ENCODE measurements at places on chromosomes 1 and 21.

GRCh38 chr1:179340918-179341317, 24.9 kb upstream of the AXDND1 start:
- DNase-seq, result no peak

DNA sequence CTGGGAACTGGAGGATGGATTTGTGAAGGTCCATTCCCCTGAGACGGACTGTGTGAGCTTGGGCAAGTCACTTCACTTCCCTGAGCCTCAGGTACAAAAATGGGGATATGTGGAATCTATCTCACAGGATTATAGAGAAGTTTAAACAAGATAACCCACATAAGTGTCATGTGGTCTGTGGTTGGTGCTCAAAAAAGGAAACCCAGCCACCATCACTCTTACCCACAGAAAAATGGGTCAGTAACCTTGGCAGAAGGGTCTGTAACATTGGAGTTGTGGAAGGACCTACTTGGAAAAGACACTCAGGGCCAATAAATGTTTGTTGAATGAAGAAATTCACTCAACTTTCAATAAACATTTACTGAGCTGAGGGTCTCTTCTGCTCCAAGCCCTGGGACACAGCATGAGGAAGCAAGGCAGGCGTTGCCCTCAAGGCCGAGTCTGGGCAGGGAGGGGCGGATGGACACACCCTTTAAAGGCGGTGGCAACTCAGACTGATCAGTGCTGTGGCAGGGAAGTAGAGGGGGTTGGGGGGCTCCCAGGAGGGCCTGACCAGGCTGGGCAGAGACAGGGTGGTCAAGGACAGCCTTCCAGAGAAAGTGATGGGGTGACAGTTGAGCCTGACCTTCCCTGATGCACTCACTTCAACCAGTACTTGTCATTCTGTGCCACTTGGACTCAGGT, 66.7 kb upstream of the ACOT11 start:
- DNase-seq, result no peak

- DNase-seq, result no peak
Observed at GRCh38 chr1:73162564-73162963, 880.2 kb upstream of the NEGR1 start.

GRCh38 chr1:33007190-33008050, 29.3 kb downstream of the AK2 start:
- no peak for DNase-seq

DNA sequence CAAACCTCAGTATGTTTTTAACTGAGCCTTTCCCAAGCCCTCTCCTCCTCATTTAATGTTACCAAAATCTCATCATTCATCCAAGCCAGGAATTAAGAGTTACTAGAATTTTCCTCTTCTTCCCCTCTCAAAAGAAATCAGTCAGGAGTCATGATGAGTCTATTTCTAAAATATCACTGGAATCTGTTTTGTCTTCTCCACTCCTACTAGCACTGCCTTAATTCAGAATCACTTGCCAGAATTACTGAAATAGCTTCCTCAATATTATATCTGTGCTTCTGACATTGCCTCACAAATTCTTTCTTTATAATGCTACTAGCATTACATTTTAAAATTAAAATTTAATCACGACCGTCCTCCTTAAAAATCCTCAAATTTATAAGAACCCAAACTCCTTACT, 106.1 kb downstream of the PTGER3 start:
- DNase-seq, result no peak

DNA sequence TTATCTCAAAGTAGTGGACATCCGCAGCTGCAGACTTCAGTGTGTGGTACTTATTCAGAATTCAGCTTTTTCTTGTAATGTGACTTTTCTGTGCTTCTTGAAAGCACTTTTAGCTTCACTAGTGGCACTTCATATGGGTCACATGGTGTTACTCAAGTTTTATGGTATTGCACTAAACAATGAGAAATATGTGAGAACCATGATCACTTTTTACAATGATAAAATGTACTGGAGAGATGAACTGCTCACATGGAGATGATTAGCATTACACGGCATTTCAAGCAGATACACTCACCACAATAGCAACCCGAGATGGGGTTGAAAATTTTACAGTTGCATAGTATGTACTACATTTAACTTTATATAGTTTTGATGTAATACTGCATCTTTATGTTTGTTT, 40.1 kb upstream of the GPR52 start:
- DNase-seq, result no peak

- no peak for DNase-seq
Observed at GRCh38 chr1:59108481-59109317, 188.2 kb upstream of the FGGY start.

DNA sequence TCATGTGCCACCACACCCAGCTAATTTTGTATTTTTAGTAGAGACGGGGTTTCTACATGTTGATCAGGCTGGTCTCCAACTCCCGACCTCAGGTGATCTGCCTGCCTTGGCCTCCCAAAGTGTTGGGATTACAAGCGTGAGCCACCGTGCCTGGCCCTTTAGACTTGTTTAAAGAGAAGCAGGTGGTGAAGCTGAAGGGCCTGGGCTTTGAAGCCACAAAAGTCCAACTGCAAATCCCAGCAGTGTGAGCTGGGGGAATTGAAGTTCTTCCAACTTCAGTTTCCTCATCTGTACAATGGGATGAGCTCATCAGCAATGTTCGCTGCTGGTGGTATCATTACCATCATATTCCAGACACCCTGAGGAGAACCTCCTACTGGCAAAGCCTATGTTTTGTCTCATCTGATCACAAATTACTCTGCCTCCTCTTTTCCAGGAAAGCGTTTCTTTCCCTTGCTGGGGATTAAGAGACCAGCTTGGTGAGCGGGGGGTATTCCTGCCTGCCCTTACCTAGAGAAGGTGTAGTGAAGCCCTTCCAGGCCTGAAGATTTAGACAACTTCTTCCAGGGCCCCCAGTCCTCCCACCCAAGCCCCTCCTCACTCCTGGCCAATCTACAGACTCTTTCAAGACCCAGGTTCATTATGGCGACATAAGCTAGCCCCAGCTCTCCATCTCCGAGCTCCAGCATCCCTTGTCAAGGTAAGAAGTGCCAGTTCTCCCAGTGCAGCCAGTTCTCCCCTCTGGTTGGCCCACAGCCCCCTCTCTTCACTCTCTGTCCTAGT, 2.4 kb upstream of the SHISA4 start:
- no peak for DNase-seq

- no peak for DNase-seq
Observed at GRCh38 chr1:156157506-156157905, 4.1 kb downstream of the SEMA4A start.

GRCh38 chr1:185433667-185434066, 116.6 kb upstream of the IVNS1ABP start:
- no peak for DNase-seq

DNA sequence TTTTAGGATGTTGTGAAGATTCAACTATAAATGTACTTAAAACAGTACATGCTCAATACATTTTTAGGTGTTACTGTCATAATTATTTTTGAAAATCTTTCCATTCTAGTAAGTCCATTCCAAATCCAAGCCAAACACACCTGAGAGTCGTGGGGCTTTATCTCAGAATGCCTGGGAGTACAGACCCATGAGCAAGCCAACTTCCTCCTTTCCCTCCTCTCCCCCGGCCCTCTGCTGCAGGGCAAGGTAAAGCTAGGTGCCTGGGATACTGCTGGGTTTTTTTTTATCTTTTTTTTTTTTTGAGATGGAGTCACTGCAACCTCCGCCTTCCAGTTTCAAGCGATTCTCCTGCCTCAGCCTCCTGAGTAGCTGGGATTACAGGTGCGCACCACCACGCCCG, 16.5 kb downstream of the TMEM51 start:
- DNase-seq, result no peak

Data from hypothalamus (tissue), 51 donors.